Dermis microvascular lymphatic vessel endothelial cell (primary cell): ENCODE measurements at places on chromosomes 1 and 21. TPM values are rescaled to one million over a fixed set of nuclear protein-coding genes. Genes with fewer than 3 reads are reported as not detected.

The LINGO4 gene
- total RNA-seq: not detected in 2 replicates

DNA sequence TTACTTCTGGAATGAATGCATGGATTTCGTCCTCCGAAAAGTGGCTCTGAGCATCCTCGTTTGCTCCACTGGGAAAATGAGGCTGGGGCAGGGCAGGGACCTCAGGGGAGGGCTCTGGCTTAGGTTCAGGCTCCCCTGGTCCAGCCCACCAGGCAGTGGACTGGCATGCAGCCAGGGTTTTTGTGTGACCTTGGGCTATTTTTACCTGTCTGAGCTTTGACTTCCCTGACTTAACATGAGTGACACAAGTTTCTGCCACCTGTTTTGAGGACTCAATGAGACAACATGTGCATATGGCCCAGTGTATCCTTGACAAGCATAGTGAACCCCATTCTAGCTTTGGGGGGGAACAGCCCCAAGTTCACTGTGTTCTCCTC, 32.6 kb upstream of the EDN2 start:
- DNase-seq: no peak

The BEST4 gene
- under 0.01 TPM in 1 of 2 replicates, not detected in the other for total RNA-seq

The ERRFI1 gene
- total RNA-seq: 31.8 and 135 TPM in 2 replicates

The CDC7 gene
- total RNA-seq: 2.4 and 4.5 TPM in 2 replicates

The CACNA1S gene
- total RNA-seq: not detected in 2 replicates

GRCh38 chr1:195851804-195852203, 756.4 kb downstream of the KCNT2 start:
- DNase-seq: no peak

- no peak for DNase-seq
These were observed 4.9 kb downstream of the WNT9A start for GRCh38 chr1:227942716-227943261.
